ENCODE measurements at places on chromosomes 7 and 10.
A peak's percentile ranks its signal among the peaks of the same experiment; 100 is the strongest.

- no peak for DNase-seq
Observed at GRCh38 chr10:73759512-73760115, 15.4 kb downstream of the SEC24C start.

DNA sequence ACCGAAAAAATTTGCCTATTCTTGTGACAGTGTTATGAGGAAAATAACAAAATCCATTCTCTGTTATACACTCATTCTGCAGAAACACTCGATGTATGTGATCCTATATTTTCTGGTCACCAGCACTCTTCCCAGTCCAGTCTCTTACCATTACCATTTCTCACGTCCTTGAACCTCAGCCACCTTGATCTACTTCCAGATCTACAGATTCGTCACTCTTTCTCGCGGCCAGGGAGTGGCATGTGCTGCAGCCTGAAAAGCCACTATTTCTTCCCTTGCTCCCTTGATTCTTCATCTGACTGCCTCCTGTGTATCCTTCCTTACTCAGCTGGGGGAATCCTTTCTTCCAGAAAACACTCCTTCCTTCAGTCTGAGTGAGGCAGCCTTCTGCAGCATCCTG lies 14.1 kb upstream of the TAF3 start:
- DNase-seq, result no peak

- no peak for DNase-seq
Observed at GRCh38 chr7:100363098-100363497, 5.2 kb downstream of the PILRB start.

DNA sequence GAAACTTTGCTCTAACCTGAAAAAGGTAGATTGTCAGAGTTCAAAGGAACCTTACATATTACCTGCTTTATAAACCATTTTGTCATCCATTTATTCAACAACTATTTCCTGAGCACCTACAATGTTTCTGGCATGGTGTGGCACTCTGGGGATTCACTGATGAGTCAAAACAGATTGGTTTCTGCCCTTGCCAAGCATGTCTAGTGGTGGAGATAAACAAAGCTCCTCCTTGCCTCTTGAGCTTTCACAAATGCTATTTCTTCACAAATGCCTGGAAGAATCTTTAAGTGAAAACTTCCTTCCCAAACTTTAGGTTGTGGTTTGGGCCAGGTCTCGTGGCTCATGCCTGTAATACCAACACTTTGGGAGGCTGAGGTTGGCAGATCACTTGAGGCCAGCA lies 85.1 kb upstream of the RELN start:
- DNase-seq, result no peak

DNA sequence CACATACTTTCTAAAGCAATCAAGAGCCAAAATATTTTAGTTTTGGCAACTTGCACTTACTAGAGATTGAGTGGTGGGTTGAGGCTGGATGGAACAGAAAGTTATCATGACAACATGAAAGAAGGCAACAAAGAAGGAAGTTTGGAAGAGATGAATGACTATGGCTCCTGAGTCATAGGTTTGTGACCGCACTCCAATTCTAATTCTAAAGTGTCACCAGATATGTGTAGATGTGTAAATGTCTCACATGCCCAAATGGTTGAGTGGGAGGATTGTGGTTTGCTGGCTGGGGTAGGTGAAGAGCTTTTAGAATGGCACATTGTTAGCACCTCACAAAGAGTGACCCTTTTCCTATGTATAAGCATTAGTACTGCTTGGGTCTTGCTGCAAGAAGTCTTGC lies 20.2 kb downstream of the TAS2R16 start:
- DNase-seq, result no peak

DNA sequence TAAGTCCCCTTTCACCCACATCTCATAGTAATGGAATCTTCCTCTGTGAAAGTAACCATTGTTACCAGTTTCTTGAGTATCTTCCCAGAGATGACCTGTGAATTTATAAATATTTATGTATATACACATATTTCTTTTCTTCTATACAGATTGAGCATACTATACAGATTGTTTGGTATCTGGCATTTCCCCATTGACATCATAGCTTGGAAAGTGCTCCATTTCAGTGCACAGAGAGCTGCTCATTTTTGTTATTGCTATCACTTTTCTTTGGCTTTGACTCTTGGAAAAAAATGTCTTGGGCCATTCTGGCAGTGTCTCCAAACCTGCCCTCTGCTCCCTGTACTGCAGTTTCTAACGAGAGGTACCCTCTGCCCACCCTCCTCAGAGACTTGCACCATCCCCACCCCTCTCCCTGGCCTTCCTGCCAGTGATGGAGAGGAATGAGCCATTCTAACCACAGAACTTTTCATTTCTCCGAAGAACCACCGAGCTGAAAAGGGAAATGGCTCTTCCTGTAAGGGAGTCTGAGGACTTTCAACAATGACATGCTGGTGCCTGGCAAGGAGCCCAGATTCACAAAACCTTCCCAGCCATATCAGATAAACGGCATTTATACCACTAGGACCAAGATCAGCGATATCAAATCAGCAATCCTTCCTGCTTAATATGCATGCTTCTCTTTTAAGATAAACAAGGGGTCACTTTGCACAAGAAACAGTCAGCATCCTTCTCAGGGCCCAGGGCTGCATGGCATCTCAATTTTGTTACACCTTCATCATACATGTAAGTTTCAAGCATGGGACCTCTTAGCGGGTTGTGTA lies 19.7 kb upstream of the CCSER2 start:
- DNase-seq, result no peak

- DNase-seq, result no peak
Observed at GRCh38 chr7:115662120-115662519, 368.4 kb downstream of the TFEC start.

DNA sequence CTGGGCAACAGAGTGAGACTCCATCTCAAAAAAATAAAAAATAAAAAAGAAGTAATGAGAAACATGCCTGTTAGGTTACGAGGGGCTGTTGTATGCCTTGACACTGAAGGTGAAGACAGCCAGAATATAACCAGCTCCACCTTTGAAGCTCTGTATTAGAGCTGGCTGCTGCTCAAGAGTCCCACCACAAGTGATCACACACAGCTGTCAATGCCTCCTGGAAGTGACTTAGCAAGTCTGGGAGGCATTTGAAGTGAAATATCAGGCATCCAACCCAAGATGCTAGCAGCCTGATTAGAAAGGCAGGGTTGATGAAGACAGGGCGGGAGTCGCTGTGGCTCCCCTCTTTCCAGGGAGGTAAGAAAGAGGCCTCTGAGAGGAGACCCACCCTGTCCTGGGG lies 34.1 kb upstream of the INPP5F start:
- no peak for DNase-seq

DNA sequence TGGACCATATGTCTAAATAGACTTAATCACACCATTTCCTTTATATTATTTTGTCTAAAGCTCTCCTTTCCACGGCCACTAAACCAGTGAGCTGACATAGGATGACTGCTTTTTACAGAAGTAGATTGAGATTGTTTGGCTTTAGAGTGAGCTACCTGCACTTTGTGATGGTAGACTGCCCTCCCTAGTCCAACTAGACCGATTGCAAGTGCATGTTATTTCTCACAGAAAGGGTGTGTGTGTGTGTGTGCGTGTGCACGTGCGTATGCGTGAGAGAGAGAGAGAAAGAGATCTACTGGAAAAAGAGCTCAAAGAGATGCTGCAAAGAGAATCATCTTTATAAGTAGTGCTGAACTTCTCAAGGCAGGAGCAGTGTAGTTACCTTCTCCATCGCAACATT lies 60.7 kb downstream of the VCL start:
- DNase-seq, result no peak

- no peak for DNase-seq
Observed at GRCh38 chr7:141906285-141906684, 9.9 kb upstream of the OR9A4 start.

GRCh38 chr10:75505840-75506506 lies 74.5 kb downstream of the LRMDA start:
- no peak for DNase-seq

DNA sequence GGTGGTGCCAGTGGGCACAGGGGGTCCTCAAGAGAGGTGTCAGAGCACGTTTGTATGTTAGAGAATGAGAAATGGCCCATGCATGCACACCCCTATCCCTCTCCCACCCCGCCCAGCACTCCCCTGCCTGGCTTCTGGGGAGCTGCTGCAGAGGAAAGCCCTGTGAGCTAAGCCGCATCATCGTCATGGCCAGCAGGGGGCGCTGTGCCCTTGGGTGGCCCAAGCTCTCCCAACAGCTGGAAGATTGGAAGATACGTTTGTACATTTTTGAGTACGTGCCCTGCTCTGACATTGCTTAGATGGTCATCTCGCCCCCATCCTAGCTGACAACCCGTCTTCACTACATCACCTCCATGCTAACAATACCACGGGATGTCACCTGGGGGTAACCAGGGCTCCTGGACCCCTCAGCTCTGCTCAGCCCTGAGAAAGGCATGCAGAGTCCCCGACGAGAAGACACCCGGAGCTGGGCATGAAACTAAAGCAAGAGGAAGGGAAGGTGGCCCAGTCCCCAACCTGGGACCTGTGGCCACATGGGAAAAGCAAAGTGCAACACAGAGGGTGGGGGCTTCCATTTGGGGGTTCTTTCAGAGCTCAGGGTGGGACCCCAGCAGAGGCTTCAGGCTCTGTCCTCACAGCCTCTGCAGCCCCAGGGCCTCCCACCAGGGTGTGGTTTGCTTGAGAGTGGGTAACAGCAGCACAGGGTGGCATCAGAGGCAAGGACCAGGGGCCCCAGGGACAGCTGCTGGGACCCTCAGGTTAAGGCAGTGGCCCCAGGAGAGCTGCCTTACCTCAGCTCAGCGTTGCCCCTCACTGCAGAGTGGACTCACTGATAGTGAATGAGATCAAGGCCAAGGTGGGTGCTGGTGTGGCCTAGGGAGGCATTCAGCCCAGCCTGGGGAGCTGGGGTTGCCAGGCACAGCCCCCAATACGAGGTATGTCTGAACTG lies 136.6 kb downstream of the PTPN20 start:
- peak; percentile 51 for DNase-seq

DNA sequence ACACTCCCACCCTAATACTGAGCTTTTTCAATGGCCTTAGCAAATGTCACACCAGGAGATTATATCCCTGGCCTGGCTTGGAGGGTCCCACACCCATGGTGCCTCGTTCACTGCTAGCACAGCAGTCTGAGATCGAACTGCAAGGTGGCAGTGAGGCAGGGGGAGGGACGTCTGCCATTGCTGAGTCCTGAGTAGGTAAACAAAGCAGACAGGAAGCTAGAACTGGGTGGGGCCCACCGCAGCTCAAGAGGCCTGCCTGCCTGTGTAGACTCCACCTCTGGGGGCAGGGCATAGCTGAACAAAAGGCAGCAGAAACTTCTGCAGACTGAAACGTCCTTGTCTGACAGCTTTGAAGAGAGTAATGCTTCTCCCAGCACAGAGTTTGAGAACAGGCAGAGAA lies 338.9 kb upstream of the MBL2 start:
- no peak for DNase-seq

DNA sequence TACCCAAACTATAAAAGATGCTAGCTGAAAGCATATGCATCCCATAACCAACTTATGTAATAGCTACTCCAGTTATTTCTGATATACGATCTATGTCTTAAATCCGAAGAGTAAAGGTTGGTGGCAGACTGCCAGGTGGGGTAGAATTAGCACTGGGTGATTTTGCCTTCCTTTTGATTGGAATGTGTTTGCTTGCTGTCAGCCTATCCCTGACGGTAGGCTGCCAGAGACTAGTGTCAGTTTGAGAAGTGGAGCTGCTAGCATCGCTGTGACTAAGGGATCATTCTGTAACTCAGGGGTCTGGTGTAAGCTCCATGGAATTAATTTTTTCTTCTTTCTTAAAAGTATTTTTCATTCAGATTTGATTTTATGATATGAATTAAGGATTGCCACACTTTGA lies 9.5 kb upstream of the SEM1 start:
- no peak for DNase-seq

GRCh38 chr7:25968205-25968993 lies 183.6 kb upstream of the NFE2L3 start:
- DNase-seq, result no peak

- DNase-seq, result no peak
Observed at GRCh38 chr7:129739427-129739826, 127.9 kb downstream of the NRF1 start.

DNA sequence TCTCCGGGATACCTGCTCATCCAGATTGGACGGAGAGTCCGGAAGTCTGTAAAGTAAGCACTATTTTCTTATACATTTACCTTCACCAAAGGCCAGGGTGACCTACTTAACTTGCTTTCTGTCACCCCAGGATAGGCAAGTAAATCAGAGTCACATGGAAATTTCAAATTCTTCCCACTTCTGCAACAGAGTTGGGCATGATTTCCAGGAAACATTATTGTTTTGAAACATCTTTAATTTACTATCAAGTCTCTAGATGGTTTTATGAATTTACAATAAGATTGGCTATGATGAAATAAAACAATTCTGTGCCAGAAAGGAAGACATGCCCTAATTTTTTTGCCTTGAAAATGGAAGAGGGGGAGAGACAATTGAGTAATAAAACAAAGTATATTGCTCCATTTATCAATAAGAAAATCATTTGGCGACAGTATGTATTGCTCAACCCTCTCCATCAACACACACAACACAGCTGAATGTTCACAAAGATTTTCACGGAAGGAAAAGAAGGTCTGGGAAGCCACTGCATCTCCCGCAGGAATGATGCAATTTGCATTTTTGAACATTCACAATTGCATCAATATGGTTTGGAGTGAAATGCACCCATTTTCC lies 702.8 kb downstream of the PARD3 start:
- no peak for DNase-seq

GRCh38 chr7:141370650-141371049 lies 180.6 kb upstream of the AGK start:
- DNase-seq, result no peak

DNA sequence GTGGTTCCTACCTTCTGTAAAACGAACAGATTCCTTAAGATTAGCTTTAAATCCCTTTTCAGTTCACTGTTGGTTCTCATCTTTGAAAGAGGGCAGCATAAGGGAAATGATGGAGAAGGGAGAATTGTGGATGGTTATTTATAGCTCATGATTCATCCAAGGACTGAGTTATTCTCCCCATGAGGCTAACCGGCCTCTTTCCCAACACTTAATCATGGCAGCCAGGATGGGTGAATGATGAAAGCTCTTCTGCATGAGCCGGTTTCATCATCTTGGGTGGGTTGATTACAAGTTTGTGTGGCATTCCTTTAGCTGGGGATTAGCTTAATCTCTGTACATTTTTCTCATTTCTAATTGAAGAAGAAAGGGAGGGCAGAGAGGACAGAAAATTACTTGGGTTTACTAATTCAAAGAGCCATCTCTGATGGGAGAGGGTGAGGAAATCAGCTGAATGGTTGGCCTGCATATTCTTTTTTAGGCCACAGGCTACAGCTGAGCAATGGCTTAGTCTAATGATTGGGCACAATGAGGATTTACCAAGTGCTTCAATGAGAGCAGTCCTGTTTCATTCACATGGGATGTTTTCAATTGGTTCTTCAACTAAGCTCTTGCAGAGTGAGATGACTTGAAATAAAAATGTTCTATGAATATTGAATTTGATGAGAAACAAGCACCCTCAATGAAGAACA lies 250.0 kb downstream of the BMPER start:
- no peak for DNase-seq

GRCh38 chr7:7212612-7213011 lies 30.3 kb downstream of the C1GALT1 start:
- no peak for DNase-seq

DNA sequence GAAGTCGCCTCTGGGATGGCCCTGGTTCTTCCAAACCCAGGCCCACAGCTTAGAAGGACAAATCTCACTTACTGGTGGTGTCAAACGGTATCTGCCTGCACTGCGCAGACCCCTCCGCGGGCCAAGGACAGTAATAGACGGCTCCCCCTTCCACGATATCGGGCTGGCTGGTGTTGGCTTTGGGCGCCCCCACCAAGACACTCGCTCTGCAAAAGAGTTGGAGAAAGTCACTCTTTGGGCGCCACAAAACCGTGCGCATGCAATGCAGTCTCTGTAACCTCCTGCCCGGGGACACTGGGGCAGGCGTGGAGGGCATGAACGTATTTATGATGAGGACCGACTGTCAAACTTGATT lies 1.1 kb downstream of the ITGA8 start:
- no peak for DNase-seq

All from HuH-7.5 (cell line).